Esophagus mucosa (tissue), 1 donor: ENCODE measurements at places on chromosomes 13 and 19.

DNA sequence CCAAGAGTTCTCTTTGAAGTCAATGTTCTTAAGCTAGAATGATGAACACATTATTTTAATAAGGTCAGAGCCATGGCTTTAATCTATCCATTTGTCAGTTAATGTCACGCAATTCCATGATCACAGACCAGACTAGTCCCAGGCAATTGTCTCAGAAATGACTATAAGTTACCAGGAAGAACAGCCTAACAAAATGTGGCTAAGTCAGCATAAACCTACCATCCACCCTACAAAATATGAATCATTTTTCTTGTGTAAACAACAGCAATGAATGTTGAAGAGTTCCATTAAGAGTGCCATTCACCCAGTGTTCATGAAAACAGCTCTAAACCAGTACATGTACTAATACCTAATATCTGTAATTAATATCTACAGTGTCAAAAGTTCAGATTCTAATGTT lies 127.5 kb downstream of the KCTD12 start:
- peak; percentile 84 for ATAC-seq

DNA sequence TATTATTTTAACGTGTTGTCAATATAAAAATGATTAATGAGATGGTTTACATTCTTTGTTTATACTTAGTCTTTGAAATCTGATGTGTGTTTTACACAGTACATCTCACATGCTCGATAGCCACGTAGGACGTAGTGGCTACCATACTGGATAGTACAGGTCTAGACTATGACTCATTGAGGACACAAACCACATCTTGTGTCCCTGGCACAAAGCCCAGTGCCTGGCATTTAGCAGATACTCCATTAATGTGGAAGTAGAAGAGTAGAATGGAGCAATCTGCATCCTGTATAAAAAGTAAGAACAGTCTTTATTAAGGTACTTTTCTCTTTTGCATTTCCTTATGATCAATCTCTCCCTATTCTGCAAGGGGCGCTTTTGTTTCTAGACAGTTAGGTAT lies 49.0 kb upstream of the FRY start:
- ATAC-seq: peak; percentile 73

GRCh38 chr19:15417699-15418098 lies 1.1 kb downstream of the AKAP8L start:
- peak; percentile 12 for ATAC-seq

DNA sequence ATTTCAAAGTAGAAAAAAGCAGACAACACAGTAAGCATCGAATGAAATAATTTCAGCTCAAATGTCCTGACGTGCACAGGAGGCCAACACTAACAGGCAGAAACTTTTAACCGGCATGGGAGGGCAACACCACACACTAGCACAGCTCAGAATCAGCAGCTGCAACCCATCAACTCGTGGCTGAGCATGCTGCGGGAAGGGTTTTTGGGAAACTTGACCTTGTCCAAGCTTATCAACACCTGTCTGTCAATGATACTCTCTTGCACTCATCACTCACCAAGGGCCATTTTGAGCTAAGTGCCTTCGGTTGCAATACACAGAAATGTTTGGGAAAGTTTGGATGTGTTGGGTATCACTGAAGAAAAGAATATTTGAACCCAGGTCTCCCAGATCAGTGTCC lies 483.7 kb downstream of the TSHZ3 start:
- ATAC-seq: no peak

- ATAC-seq: no peak
Observed at GRCh38 chr13:97310809-97311436, 88.8 kb downstream of the MBNL2 start.

DNA sequence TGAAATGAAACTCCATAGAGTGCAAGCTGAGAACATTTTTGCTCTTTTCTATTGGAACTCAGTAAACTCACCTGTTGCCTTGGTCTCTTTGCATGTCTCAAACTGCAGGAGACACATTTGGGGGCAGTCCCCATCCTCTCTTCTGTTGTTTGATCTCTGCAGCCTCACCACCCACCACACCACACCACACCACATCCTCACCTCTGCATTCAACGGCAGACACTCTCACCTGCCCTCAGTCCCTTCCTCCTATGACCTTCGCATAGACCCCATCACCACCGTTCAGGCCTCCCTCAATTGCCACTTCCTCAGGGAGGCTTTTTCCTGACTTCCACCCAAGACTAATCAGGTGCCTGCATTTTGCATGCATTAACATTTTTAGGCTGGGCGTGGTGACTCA lies 14.4 kb upstream of the TPM4 start:
- ATAC-seq: no peak

GRCh38 chr19:10681658-10682057 lies 19.6 kb upstream of the QTRT1 start:
- ATAC-seq: peak; percentile 37

- no peak for ATAC-seq
Observed at GRCh38 chr19:2231621-2232221, 4.4 kb downstream of the PLEKHJ1 start.

DNA sequence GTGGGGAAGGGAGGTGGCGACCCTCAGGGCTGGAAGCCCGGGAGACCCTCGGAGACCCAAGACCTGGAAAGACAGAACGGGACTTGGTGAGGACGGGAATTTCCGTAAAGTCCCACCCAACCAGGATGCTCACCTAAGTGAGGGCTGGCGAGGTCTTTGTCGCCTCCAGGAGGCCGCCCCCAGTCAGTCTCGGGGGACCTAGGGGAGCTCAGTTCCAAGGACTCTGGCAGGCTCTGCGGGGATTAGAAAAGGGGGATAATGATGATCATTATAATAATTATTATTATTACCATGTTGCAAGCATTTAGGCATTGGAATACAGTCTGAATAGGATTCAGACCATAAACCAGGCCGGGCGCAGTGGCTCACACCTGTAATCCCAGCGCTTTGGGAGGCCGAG lies 9.1 kb upstream of the HSD17B14 start:
- ATAC-seq: no peak

- ATAC-seq: no peak
Observed at GRCh38 chr13:110868720-110869119, 46.1 kb downstream of the ANKRD10 start.
